ENCODE measurements at places on chromosomes 4 and X.

DNA sequence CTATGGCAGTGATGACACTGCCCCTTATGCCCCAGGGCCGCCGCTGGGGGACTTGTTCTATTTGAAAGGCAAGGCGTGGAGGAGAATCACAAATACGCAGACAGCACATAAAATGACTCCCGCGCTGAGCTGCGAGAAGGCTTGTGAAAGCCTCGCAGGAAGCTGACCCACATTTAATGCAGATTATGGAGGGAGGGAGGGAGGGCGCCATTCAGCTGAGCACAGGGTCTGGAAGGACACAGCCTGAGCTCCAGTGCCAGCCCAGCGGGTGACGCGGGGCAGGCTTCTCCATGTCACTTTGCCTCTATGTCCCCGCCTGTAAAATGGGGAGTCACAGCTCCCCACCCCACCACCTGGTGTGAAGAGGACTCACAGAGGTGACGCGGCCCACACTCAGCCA lies 14.3 kb downstream of the ABLIM2 start:
- DNase-seq: no peak

GRCh38 chr4:72994670-72995069 lies 74.8 kb downstream of the COX18 start:
- DNase-seq: no peak

DNA sequence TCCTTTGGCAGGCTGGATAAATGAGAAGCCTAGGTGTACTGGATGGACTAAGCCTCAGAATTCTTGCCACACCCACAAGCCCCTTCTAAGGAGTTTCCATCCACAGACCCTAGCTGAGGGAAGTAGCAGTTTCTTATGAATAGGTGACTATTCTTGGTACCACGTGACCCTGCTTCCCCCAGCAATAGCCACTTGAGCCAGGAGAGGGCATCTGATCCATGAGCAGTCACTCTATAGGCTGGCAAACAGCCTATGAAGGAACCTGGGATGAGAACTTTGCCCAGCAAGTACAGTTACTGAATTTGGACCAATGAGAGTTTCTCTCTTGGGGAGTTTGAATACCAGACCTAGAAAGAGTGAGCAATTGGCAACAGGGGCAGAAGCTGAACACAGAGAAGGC lies 84.0 kb downstream of the RTL9 start:
- DNase-seq: peak; percentile 33

- DNase-seq: no peak
These were observed 130.2 kb upstream of the SLC6A14 start for GRCh38 chrX:116306218-116306617.

DNA sequence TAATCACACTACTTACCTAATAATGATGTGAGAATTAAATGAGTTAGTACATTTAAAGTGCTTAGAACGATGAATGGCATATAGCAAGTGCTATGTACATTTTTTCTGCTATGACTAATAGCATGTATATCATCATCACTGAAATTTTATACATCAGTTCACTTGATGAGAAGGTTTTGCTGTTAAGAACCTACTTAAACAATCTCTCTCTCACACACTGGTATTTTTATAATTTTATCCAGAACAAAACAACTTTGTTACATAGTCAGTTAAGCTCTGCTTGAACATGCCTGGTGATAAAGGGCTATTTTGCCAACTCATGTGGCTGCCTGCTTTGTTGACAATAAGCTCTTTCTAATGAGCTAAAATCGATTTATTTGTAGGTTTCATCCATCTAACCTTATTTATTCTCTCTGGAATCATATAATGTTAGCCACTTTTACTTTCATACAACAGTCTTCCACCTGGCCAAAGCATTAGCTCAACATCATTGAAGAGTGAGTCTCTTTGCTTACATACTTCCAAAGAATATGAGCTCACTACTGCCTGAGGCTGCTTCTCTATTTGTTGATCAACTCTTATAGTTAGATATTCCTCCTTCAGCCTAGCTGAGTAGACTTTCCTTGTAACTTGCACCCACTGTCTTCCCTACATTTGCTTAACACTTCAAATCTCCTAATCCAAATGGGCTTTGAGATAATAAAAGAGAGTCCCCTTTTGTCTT lies 372.7 kb upstream of the BOD1L1 start:
- peak; percentile 6 for DNase-seq
